Stimulated activated CD8-positive, alpha-beta memory T cell treated with anti-CD3 and anti-CD28 coated beads, Interleukin-2, amount 100 ng/mL, for 1 hour (primary cell): ENCODE measurements at places on chromosomes 7 and 10.
A peak's percentile ranks its signal among the peaks of the same experiment; 100 is the strongest.

DNA sequence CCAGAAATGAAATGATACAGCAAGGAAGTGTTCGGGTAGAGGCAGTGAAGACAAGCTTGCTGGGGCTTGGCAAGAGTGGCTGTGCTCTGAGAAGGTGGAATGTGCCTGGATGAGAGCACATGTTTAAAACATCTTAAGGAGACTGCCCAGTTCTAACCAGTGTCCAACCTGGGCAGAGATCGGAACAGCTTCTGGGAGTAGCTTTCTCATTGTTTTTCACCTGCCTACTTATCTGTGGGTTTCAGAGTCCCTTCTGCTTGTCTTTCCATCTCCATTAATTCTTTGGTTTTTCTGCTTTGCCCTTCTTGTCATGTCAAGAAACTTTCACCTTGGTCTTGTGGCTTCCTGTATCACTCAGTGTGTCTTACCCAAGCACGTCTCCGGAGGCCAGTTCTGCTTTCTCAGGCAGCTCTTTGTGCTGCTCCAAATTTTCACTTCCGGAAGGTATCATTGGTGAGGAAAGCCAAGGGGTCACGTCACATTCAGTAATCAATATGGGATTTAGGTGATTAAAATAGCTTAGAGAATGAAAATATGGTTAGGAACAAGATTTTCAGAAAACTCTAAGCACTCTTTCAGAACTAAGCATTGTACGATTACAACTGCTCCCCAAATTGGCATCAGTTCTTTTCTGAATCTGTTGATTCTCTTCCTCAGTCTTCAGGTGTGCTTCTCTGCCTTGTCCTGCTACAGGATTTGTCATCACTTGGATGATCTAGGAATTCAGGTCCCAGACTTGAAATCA, 5.5 kb upstream of the LAMB4 start:
- DNase-seq = no peak

GRCh38 chr7:31410265-31410664, 69.7 kb upstream of the NEUROD6 start:
- DNase-seq = no peak

DNA sequence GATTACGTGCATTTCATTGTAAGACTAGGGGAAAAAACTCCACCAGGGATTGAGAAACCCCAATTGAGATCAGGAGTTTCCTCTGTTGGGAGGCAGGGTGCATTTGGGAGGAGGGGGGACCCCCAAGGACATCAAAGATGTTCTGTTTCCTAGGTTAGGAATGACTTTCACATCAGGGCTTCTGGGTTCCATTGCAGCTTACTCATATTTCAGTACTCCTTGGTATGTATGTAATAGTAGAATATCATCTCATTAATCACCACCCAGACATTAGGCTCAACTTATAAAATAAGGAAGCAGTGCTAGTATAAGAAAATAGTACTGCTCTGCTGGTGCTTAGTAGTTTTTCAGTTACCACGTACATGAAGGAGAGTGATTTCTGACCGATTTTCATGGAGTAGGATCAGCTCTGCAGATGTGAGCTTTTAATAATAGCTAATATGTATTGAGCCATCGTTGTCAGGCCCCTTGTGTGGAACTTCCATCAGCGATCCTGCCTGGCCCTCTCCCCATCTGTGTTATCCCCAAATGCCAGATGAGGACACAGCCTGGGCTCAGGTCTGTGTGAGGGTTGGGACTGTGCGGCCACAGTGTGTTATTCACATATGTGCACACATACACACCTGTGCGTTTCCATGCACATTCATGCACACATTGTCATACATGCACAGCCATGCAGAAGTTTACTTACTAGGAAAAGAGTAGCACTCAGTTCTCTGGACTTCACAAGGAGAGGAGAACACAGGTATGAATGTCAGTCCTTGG, 23.5 kb downstream of the UPP1 start:
- DNase-seq = no peak

DNA sequence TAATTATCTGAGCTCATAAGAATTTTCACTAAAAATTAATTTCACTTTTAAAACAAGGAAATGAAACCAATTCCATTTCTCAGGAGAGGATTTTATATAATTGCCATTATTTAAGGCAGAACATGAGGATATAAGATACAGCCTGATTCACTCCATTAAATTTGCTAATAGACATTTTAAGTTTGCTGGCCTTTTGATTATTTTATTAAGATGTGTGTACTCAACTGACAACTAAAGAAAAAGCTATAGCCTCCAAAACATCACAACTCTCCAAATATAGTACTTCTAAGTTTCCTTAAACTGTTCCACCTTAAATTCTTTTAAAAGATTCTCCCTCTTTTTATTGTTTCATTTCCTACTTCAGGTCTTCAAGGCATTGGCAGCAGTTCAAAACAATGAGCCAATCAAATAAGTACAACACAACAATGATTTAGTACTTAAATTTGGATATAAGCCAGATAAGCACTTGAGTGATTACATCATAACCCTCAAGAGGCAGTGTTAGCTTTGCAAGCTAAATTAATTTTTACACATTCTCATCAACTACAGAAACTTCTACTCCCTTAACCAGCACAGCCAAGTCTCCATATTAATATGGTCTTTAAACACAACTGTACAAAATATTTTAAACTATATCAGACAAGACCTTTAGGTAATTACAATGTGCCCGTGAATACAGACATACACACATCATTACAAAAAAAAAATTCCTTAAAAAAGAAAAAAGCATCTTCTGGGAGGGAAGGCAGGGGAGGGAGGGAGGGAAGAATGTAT, 121.8 kb downstream of the KMT2C start:
- DNase-seq = no peak

DNA sequence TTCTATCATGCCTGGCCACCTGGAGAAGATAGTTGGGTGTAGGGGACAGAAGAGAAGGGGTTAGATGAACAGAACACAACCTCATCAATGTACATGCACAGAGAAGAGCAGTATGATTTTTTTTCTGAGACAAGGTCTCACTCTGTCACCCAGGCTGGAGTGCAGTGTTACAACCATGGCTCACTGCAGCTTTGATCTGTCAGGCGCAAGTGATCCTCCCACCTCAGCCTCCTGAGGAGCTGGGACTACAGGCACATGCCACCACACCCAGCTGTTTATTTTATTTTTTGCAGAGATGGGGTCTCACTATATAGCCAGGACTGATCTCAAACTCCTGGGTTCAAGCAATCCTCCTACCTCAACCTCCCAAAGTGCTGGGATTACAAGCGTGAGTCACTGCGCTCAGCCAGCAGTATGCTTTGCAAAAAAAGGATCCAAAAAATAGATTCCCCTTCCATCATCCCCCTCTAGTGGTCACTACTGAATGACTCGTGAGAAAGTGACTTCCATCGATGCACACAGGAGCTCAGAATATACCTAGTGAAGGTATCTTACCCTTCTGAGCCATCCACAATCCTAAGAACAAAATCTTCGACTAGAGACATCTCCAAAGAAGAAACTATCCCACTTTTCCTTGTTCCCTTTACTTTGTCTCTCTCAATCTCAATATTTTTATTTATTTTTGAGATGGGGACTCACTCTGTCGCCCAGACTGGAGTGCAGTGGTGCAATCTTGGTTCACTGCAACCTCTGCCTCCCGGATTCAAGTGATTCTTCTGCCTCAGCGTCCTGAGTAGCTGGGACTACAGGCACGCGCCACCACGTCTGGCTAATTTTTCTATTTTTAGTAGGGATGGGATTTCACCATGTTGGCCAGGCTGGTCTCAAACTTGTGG, 21.0 kb downstream of the ZCWPW1 start:
- no peak for DNase-seq

GRCh38 chr7:112129655-112130323, 76.4 kb downstream of the DOCK4 start:
- DNase-seq = no peak

DNA sequence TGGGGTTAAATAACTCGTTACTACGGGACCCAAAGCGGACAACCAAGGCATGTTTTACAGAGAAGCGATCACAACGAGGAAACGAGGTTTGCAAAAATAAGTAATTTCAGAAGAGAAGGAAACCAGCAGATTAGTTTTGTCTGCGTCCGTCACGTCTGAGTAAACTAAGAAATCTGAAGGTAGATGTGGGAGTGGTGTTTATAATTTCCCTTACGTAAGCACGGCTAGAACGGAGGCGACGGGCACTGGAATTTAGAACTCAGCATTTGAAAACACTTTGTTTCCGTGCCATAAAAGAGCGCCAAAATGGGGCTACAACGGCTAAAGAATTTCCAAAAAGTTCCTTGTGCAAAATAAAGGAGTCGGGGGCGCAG, 718 bp upstream of the UMAD1 start:
- DNase-seq = peak; percentile 18

DNA sequence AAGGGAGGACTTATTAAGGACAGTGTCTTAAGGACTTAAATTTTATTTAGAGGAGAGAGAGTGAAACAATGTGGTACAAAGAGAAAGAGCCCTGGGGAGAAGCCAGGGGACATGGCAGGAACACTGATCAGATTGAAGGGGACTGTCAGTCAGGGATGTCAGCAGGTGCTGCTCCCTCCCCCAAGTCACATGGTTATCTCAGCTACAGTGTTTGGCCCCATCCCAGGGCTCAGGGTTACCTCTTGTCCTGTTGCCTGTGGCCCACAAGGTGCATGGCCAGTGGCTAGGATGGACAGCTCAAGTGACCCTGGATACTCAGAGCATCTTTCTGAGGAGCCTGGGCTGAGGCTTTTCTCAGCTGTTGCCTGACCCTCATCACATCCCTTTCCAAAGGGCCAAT, 325.9 kb upstream of the PODXL start:
- DNase-seq = no peak

- no peak for DNase-seq
These were observed 87.4 kb downstream of the DYNC2I1 start for GRCh38 chr7:158943713-158944112.

DNA sequence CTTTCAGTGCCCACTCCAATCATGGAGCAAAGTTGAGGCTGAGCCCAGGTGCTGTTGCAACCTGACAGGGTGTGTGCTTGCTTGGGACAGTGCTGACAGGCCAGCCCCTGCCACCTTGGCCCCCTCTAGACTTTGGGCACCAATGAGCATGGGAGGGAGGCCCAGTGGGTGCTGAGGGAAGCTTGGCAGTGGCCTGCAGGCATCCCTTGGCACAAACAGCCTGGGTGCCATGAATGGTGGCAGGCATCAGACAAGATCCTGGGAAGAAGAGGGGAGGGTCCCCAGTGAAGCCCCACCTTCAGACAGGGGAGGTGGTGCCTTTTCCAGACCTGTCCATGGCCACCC, 214.0 kb downstream of the GPR158 start:
- DNase-seq = no peak

DNA sequence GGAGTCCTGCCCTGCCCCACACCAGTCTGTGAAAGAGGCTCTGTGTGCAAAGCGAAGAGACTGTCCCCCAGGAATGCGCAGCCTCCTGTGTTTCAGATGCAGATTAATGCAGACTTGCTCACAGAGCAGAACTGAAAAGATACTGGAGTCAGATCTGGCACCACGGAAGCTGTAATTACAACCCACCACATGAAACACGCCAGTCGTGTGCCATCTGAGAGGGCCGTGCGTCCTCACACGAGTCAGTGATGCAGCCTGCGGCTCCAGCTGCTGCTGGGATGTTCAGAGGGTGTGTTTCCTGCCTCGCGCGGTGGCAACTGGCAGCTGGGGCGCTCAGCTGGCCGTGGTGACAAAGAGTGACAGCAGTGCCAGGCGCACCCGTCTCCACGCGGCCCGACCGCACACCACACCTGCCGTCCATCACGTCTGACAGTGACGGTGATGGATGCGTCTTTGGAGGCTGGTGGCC, 50.0 kb downstream of the NKX6-2 start:
- no peak for DNase-seq

DNA sequence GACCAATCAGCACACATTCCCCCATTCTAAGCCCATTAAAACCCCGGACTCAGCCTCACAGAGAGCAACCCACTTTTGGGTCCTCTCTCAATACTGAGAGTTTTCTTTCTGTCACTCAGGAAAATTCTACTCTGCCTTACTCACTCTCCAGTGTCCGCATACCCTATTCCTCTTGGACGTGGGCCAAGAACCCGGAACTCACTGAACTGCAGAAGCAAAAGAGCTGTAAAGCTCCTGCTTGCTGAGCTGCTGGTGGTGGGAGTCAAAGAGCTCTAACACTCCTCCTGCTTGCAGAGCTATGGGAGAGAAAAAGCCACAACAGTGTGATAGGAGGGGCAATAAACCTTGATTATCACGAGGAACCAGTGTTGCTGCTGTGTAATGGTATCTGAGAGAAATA, 386.9 kb downstream of the POM121L12 start:
- DNase-seq = no peak

- no peak for DNase-seq
These were observed 31.2 kb downstream of the XPNPEP1 start for GRCh38 chr10:109892117-109892516.

DNA sequence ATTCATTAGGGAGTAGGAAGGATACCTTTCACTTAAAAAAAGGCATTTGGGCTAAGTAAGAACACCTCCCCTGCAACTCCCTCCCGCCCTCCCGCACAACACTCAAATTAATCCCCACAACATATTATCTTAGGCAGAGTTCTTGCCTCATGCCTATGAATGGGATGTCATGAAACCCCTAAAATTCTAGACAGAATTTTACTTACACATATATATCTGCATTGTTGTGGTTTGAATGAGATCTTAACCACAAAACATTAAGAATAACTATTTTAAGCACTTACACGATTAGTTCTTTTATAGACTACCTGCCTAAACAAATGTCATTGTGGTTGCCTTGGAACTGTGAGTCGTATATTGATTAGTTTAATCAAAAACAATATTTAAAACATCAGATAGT, 4.5 kb upstream of the ITGB1 start:
- no peak for DNase-seq

DNA sequence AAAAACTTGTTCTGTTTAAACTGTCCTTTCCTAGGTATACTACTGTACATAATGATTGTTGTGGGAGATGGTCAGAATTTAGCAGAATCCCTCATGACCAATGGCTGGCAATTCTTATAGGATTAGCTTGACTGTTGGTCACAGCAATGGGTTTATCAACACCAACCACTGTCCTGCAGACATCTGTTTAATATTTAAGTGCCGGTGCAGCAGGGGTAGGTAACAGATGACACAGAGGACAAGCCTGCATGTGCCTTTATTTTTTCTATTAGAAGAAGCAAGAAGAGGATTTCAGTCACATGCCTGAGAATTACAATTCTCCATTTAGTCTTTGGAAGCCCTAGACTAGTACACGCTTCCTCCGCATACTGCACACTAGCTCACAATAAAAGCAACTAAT, 48.4 kb downstream of the CCDC6 start:
- no peak for DNase-seq

- no peak for DNase-seq
These were observed 327.3 kb downstream of the HTR7 start for GRCh38 chr10:90530521-90530920.

DNA sequence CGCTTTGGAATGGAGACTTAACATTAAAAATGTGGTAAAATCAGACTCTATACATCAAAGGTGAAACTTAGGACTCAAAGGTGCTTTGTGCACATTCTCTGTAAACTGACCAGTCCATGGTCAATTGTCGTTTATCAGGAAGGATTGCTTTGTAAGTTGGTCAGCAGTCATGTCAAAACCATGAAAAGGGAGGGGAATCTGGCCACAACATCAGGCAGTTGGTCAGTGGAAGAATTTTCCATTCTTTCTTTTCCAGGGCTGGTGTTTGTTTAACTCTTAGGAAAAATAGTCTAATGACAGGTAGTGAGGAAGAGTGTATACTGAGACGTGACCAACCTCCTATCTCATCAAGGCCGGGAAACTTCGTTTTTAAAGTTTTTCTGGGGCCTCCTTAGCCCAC, 226.5 kb downstream of the ADK start:
- no peak for DNase-seq

GRCh38 chr10:74650613-74651012, 175.8 kb upstream of the KAT6B start:
- no peak for DNase-seq

- DNase-seq = no peak
These were observed 307.2 kb downstream of the HGF start for GRCh38 chr7:81462672-81463071.

- no peak for DNase-seq
These were observed 8.3 kb downstream of the PI4K2A start for GRCh38 chr10:97648562-97649404.
